ENCODE measurements at places on chromosomes 3 and 15. TPM values are rescaled to one million over a fixed set of nuclear protein-coding genes. Genes with fewer than 3 reads are reported as not detected.

The NPHP3 gene
- total RNA-seq: 18.7 TPM

The CCDC54 gene
- not detected for total RNA-seq

The EXD1 gene
- total RNA-seq: not detected

The FOXB1 gene
- not detected for total RNA-seq

The TRPM1 gene
- not detected for total RNA-seq

The TLR9 gene
- not detected for total RNA-seq

The TMEM158 gene
- total RNA-seq: 17.2 TPM

The ELL3 gene
- 1.2 TPM for total RNA-seq
